ENCODE measurements at places on chromosomes 12 and 14. TPM values are rescaled to one million over a fixed set of nuclear protein-coding genes. Genes with fewer than 3 reads are reported as not detected.

DNA sequence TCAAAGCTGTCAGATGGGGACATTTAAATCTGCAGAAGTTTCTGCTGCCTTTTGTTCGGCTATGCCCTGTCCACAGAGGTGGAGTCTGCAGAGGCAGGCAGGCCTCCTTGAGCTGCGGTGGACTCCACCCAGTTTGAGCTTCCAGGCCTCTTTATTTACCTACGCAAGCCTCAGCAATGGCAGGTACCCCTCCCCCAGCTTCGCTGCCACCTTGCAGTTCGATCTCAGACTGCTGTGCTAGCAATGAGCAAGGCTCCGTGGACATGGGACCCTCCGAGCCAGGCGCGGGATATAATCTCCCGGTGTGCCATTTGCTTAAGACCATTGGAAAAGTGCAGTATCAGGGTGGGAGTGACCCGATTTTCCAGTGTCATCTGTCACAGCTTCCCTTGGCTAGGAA lies 115.5 kb downstream of the FUT8 start:
- no peaks in the 10 kb centered on the region for H3K4me1 ChIP-seq
- H3K27ac ChIP-seq: no peak overlapping the region

- no peaks in the 10 kb centered on the region for H3K4me1 ChIP-seq
- H3K36me3 ChIP-seq: no peaks in the 10 kb centered on the region
- peaks cover 4% of the 10 kb centered on the region for H3K27me3 ChIP-seq
- DNase-seq: peak; percentile 77
These were observed 850 bp downstream of the SMOC1 start for GRCh38 chr14:69880044-69880487.

DNA sequence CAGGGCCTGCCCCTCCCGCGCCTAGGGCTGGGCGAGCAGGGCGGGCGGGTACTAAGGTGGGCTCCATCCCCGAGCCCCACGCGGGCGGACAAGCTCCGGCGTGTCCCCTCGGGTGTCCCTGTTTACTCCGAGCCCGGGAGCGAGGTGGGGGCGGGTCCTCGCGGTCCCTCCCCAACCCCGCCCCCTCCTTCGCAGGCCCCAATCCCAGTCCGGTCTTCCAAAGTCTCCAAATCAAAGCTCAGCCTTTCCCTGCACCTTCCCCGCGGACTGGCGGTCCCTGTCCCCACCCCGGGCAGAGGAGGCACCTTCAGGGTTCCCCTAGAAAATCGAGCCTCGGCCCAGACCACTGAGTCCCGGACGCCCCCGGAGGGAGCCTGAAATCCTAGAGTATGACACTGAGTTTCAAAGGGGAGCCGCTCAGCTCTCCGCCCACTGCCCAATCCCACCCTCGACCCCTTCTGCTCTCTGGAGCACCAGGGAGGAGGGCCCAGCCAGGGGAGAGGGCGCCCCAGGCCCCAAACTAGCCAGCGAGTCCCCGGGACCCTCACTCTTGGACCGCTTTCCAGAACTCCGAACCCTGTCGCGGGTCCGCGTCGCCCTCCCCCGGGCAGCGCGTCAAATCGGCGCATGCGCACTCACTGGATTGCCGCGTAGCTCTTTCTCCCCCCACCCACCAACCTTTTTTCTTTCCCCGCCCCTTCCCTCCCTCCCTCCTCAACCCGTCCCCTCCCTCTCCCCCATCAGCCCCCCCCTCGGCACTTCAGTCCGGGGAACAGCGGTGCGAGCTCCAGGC lies at the start of gene LRP1:
Gene LRP1 (plus strand): TSS at position 758 of the 793 bp plus-strand sequence. CDS start 482 bp downstream, outside the sequence.
- peak within 1 kb of the TSS; percentile 71 for H3K4me3 ChIP-seq
- H3K27ac ChIP-seq: peak within 1 kb of the TSS; percentile 95
- H3K36me3 ChIP-seq: no peaks in the 10 kb centered on the region
- DNase-seq: peak; percentile 92
- no peaks in the 10 kb centered on the region for H3K27me3 ChIP-seq

DNA sequence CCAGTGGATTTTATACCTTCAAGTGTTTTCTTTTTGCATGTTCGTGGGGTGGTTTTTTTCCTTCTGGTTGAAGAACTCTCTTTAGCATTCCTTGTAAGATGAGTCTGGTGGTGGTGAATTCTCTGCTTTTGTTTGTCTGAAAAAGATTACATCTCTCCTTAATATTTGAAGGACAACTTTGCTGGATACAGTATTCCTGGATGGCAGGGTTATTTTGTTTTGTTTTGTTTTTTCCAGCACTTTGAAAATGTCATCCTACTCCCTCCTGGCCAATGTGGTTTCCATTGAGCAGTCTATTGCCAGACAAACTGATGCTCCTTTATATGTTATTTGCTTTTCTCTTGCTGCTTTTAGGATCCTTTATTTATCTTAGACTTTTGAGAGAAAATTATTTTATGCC lies 43.2 kb upstream of the ZFP36L1 start:
- H3K4me3 ChIP-seq: no peak overlapping the region
- H3K36me3 ChIP-seq: no peaks in the 10 kb centered on the region
- H3K27me3 ChIP-seq: no peaks in the 10 kb centered on the region
- no peak overlapping the region for H3K27ac ChIP-seq

- H3K27me3 ChIP-seq: no peaks in the 10 kb centered on the region
- DNase-seq: no peak
- no peaks in the 10 kb centered on the region for H3K36me3 ChIP-seq
- H3K4me3 ChIP-seq: no peak overlapping the region
- H3K4me1 ChIP-seq: no peaks in the 10 kb centered on the region
- H3K27ac ChIP-seq: no peak overlapping the region
These were observed 65.1 kb downstream of the ITPR2 start for GRCh38 chr12:26767865-26768264.

DNA sequence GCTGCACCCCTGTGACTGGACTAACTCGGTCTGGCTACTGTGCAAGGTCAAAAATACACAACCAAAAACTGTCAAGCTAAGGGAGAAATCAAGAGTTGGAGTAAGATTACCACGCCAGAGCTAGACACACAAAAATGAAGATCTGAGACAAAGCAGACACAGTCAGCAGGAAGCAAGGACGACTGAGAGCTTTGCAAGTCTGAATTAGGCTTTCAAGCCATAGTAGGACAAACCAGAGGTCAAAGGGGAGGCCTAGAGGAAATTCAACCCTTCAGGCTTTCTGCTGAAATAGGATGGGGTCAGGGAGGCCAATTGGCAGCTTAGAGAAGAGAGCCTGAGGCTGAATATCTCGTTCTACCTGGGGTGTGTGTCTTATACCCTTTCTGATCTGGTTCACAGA lies 117.3 kb downstream of the LLPH start:
- H3K27me3 ChIP-seq: no peaks in the 10 kb centered on the region
- H3K4me3 ChIP-seq: no peak overlapping the region
- H3K27ac ChIP-seq: no peak overlapping the region
- H3K4me1 ChIP-seq: no peaks in the 10 kb centered on the region

- no peaks in the 10 kb centered on the region for H3K4me1 ChIP-seq
- no peaks in the 10 kb centered on the region for H3K36me3 ChIP-seq
- DNase-seq: peak; percentile 80
- H3K27ac ChIP-seq: no peak overlapping the region
- H3K27me3 ChIP-seq: no peaks in the 10 kb centered on the region
These were observed 126.1 kb upstream of the ARHGAP5 start for GRCh38 chr14:31950764-31951637.

DNA sequence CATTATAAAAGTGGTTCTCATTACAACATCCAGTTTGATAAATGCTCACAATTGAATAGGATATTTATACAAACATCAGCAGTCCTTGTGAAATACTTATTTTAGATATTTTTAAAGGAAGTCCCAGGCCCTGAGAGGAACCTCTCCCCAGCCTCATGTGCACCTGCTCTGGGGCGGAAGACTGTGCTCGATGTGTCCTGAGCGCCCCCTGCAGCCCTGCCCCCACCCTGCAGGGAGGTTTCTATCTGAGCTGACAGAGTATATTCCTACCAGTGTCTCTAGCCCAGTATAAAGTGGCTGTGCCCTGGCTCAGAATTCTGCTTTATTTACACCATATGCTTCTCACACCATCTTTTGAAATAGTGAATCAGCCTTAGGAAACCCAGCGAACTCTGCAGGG lies 1349.1 kb downstream of the TMEM121 start:
- H3K4me1 ChIP-seq: no peaks in the 10 kb centered on the region
- H3K27ac ChIP-seq: no peak overlapping the region
- no peaks in the 10 kb centered on the region for H3K27me3 ChIP-seq
- H3K4me3 ChIP-seq: no peak overlapping the region
- no peaks in the 10 kb centered on the region for H3K36me3 ChIP-seq
- DNase-seq: no peak

GRCh38 chr12:124861492-124861891 lies 2.2 kb downstream of the SCARB1 start:
- H3K4me3 ChIP-seq: no peak overlapping the region
- no peaks in the 10 kb centered on the region for H3K36me3 ChIP-seq
- no peak overlapping the region for H3K27ac ChIP-seq
- H3K27me3 ChIP-seq: no peaks in the 10 kb centered on the region
- no peak for DNase-seq

GRCh38 chr14:61526405-61527312 lies 168.7 kb upstream of the HIF1A start:
- peaks cover 36% of the 10 kb centered on the region for H3K4me1 ChIP-seq
- no peak overlapping the region for H3K4me3 ChIP-seq
- DNase-seq: no peak
- peak overlapping the region; percentile 83 for H3K27ac ChIP-seq
- H3K27me3 ChIP-seq: no peaks in the 10 kb centered on the region

DNA sequence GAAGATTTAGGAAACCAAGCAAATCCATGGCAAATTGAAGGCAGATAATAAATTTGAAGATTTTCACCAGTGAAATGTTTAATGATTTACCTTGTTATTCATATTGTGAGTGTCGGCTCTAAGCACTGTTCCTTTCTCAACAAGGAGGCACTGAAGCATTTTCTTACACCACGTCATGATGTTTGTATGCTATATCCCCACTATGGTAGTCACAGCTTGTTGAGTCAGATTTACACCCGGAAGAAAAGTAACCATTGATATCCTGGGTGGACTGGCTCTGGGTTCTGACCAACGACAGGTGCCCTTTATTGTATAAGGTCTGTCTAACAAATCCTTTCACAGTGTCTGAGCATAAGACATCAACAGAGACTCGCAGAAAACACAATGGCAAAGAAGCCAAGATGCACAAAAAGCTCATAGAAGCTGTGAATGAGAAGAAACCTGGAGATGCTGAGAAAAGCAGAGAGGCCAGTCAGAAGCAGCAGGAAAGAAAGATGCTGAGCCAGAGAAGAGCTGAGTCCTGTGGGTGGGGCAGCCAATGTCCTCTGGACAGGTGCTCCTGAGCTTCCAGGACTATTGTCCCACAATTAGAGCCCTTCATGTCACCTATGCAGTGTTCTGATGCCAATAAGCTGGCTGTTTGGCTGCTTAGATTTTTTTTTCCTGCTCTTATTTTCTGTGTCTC lies 49.7 kb upstream of the ARHGAP5 start:
- DNase-seq: no peak
- H3K36me3 ChIP-seq: no peaks in the 10 kb centered on the region
- H3K4me1 ChIP-seq: peaks cover 2% of the 10 kb centered on the region
- no peaks in the 10 kb centered on the region for H3K27me3 ChIP-seq
- H3K4me3 ChIP-seq: no peak overlapping the region
- H3K27ac ChIP-seq: no peak overlapping the region

- H3K36me3 ChIP-seq: no peaks in the 10 kb centered on the region
- no peak overlapping the region for H3K27ac ChIP-seq
- H3K4me3 ChIP-seq: no peak overlapping the region
These were observed 8.0 kb downstream of the SCNN1A start for GRCh38 chr12:6367065-6367968.

GRCh38 chr14:72609205-72609916 lies 284.5 kb downstream of the DPF3 start:
- no peak for DNase-seq
- H3K36me3 ChIP-seq: no peaks in the 10 kb centered on the region
- no peaks in the 10 kb centered on the region for H3K4me1 ChIP-seq
- no peaks in the 10 kb centered on the region for H3K27me3 ChIP-seq
- H3K4me3 ChIP-seq: no peak overlapping the region
- no peak overlapping the region for H3K27ac ChIP-seq

GRCh38 chr14:100486025-100486828 lies 101.0 kb downstream of the BEGAIN start:
- no peak overlapping the region for H3K4me3 ChIP-seq
- H3K27ac ChIP-seq: no peak overlapping the region
- no peaks in the 10 kb centered on the region for H3K36me3 ChIP-seq

DNA sequence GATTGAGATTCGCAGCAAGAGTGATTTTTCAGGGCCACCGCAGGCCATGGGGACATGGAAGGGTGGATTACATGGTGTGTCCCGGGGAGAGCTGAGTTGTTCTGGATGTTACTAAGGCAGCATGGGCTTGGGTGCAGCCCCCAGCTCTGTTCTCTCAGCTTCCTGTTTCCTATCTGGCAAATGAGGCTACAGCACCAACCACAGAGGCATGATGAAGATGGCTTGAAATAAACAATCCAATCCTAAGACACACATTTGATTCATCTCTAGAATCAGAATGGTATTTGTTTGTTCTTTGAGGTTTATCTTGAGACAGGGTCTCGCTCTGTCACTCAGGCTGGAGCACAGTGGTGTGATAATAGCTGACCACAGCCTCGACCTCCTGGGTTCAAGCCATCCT lies 21.6 kb downstream of the GLTP start:
- no peaks in the 10 kb centered on the region for H3K4me1 ChIP-seq
- H3K27me3 ChIP-seq: no peaks in the 10 kb centered on the region
- no peak for DNase-seq
- H3K4me3 ChIP-seq: no peak overlapping the region
- no peak overlapping the region for H3K27ac ChIP-seq

DNA sequence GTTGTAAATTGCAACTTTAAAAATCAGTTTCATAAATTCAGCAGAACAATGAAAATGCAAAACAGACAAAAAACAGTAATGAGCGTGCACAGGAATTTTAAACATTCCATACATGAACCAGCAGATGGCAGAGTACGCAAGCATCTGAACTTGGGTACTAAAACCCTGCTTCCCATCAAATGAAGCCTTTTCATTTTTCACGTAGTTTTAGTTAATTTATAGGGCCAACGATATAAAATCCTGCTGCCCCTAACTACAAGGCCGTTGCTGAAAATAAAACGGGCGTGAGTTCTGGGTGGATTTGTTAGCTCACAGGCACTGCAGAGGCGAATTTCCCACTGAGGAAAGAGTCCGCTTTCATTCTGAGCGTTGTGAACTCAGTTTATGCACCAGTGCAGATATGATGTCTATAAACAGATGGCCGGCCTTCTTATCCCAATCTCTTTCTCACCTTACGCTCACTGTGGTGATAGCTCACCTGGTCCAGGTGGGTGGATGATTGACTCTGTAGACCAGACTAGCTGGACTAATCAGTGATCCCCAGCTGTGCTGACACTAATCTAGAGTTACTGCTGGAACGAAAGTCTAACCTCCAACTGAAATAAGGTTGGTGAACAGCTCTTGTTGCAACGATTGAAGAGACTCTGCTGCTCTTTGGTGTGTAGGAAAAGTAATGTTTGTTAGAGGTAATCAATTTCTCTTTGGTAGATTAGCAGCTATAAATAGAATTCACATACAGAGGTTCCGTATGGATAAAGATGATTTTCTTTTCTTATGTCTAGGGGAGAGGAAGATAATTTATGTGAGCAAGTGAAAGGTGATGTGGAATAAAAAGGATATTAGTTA lies 89.2 kb downstream of the PDZRN4 start:
- no peaks in the 10 kb centered on the region for H3K27me3 ChIP-seq
- no peak overlapping the region for H3K27ac ChIP-seq
- peak; percentile 51 for DNase-seq

GRCh38 chr12:31931796-31932715 lies 27.2 kb upstream of the RESF1 start:
- no peaks in the 10 kb centered on the region for H3K27me3 ChIP-seq
- H3K4me1 ChIP-seq: no peaks in the 10 kb centered on the region
- no peak overlapping the region for H3K27ac ChIP-seq
- no peak overlapping the region for H3K4me3 ChIP-seq

The PLD4 gene
- total RNA-seq: 3.2 TPM

The C12orf50 gene
- total RNA-seq: 0.13 TPM

The ATF7 gene
- 54.7 TPM for total RNA-seq

The GPRC5A gene
- total RNA-seq: 60.6 TPM

The NID2 gene
- 37.7 TPM for total RNA-seq

The CEBPE gene
- total RNA-seq: not detected

The CLEC1B gene
- not detected for total RNA-seq

The MAP3K9 gene
- 8.3 TPM for total RNA-seq
